ENCODE measurements at places on chromosomes 4 and X.

DNA sequence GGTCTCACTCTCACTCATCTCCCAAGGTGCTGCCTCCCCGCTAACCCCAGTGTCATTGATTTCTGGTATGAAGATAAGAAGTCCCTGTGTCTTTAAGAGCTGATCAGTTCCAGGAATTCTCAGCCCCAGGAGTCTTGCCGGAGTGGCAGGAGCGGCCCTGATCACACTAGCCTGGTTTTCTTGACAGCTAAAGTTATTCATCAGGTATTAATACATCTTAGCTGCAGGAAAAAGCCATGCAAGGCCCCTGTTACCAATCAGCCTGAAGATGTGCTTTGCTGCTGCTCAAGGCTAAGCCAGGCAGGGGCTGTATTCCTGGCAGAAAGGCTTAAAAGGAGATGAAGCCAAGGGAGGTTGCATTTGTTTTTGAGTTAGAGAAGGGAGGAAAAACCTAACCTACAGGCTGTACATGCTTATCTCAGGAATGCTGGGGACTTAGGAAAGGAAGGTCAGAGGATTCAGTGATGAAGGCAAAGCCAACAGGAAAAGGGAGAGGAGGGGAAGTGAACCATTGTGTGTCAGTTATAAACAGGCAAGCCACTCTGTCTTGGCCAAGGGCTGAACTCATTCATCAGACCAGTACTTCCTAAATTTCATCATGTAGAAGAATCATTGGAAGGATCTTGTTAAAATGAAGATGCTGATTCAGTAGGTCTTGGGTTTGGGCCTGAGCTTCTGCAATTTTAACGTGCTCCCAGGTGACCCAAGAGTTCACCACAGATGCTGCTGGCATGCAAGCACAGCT is 8.6 kb downstream of the SRPX start:
- DNase-seq = no peak

- DNase-seq = no peak
Measured at GRCh38 chr4:7989654-7990053, 50.0 kb upstream of the AFAP1 start.

- no peak for DNase-seq
Measured at GRCh38 chr4:36392916-36393315, 111.5 kb downstream of the DTHD1 start.

DNA sequence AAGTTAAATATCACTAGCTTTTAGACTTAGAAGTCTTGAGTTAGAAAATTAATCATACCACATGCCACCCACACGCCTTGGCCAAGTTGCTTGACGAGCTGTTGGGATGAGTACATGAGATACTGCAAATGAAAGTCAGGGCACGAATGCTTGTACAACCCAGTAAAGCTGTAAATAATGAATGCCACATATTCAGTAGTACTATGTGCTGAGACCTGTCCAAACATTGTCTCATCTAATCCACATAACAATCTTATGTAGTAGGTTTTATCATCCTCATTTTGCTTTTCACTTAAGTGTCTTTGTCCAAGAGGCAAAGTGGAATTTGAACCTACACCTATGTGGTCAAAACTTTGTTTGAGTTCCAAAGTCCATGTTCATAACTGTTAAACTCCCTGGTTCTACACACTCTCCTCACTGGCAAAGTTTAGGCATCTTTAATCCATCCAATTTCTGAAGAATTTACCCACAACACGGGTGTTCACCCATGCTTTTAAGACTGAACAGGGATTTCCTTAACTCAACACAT is 74.1 kb downstream of the LDB2 start:
- DNase-seq = no peak

DNA sequence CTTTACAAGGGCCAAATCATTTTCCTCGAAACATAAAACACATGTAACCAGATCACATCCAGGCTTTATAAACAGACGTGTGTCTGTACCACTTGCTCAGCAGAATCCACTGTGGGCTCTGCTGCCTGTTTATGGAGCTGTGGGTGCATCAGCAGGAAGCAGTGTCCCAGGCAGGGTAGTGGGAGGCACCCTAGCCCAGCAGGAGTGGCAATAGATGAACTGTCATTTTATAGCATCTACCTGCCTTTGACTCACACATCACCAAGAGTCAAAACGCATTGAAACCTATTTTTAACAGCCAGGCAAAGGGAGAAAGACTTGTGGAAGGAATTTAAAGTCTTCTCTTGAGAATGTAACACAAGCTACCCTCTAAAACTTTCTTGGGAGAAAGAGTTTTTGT is 169.1 kb upstream of the TENM3 start:
- no peak for DNase-seq

- DNase-seq = no peak
Measured at GRCh38 chrX:9983846-9984245, 16.7 kb downstream of the CLDN34 start.

DNA sequence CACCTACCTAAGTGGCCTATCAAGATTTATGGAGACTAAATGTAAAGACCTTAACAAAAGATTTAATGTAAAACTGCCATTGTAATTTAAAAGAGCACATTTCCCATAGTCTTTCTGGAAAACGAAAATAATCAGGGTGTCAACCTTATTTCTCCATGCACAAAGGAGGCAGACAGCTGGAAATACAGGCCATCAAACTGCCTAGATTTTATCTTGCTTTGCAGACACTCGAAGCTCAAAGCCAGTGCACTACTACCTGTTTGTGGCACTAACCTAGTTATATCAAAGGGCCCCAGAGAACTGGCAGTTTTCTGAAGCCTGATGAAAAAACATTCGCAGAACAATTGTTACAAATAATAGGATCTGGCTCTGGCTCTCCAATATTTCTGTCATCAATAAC is 863.9 kb downstream of the STPG2 start:
- DNase-seq = no peak

DNA sequence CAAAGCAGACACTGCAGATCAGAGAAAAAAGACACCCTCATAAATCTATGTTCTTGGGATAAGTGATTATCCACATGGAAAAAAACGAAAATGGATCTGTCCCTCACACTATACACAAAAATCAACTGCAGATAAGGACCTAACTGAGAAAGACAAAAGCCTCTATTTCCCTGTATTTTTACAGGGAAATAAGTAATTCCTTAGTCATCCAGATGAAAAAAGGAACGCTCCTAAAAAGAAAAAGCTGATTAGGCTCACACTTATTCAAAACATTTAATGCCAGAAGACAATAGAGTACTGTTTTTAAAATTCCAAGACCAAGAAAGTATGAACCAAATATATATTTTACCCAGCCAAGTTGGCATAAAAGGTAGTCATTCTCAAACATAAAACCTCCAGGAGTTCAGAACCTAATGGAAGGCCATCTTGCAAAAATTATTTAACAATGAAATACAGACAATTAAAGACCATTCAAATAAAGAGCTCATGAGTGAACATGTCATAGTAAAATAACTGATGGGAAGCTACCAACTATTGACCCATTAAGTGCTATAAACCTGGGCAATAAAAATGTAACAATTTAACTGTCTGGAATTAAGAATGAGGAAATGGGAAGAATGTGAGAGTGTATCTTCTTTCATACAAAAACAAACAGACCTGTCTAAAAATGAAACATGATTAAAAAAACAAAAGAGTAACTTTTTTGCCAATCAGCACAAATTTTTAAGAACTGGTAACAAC is 20.4 kb downstream of the PAPSS1 start:
- no peak for DNase-seq

- DNase-seq = no peak
Measured at GRCh38 chr4:107736037-107736436, 16.0 kb upstream of the PAPSS1 start.

DNA sequence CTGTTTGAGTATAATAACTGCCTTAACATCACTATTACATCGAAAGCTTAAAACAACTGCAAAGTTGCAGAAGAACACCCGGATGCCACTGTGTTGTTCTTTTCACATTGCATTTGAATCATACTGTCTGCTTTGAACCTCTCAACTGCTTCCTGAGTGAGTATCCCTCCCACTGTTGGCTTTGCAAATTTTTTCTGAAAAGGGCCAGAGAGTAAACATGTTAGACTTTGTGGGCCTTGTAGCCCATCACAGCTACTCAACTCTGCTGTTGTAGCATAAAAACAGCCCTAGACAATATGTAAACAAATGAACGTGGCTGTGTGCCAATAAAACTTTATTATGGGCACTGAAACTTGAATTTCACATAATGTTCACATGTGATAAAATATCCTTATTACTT is 76.1 kb downstream of the NSG1 start:
- DNase-seq = no peak

GRCh38 chr4:28842271-28842670 is 1877.9 kb upstream of the PCDH7 start:
- no peak for DNase-seq

- no peak for DNase-seq
Measured at GRCh38 chrX:122788216-122788615, 395.9 kb upstream of the GRIA3 start.

GRCh38 chrX:112901869-112902725 is 61.5 kb upstream of the AMOT start:
- DNase-seq = no peak

- DNase-seq = no peak
Measured at GRCh38 chr4:116866106-116866505, 219.3 kb downstream of the TRAM1L1 start.

DNA sequence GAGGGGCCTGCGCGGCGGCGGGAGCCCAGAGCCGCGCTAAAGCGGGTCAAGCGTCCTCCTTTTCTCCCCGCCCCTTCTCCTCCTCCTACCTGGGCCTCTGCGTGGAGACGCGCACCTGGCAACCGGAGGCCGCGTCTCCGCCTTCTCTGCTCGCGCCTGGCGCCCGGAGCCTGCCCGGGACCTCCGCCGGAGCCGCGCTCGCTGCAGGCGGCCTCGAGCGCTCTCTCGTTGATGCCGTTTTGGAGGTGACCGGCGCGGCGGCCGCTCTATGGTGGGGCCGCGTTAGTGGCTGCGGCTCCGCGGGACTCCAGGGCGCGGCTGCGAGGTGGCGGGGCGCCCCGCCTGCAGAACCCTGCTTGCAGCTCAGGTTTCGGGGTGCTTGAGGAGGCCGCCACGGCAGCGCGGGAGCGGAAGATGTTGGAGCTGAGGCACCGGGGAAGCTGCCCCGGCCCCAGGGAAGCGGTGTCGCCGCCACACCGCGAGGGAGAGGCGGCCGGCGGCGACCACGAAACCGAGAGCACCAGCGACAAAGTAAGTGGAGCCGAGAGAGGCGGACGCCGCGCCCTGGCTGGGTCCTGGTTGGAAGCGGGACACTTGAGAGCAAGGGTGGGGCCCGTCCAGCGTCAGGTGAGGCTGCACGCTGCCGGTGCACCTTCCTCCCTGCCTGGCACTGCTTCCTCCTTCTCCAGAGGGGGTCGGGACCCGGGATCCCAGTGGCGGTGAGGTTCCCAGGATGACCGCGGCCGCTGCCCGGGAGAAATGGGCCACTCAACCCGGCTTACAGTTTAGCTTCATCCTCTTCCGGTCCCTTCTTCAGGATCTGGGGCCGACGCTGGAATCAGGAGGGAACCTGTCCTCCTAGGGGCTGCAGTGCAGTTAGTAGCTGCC is at the start of gene CDS1:
CDS1 (plus strand) TSS at position 140 of the 888 bp plus-strand sequence; CDS start at position 415, 275 bp downstream.
- no peak for DNase-seq

DNA sequence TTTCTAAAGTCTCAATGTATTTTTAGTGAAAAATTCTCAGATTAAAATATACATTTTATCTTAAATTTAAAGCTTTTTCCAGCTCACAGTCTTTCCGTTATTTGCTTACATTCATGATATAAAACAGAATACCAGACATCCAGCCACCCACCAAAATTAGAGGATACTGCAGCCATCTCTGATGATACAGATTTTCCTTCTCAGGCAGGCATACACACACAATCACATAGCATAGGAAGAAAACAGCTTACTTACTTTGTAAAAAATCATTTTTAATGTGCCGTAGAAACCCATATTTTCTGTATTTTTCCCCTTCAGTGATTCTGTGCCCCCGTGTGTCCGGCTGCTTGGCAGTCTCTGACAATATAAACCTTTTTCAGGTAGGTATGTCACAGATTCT is 183.7 kb downstream of the FBXW7 start:
- no peak for DNase-seq

- DNase-seq = no peak
Measured at GRCh38 chrX:71195964-71196649, 26.9 kb upstream of the GJB1 start.

DNA sequence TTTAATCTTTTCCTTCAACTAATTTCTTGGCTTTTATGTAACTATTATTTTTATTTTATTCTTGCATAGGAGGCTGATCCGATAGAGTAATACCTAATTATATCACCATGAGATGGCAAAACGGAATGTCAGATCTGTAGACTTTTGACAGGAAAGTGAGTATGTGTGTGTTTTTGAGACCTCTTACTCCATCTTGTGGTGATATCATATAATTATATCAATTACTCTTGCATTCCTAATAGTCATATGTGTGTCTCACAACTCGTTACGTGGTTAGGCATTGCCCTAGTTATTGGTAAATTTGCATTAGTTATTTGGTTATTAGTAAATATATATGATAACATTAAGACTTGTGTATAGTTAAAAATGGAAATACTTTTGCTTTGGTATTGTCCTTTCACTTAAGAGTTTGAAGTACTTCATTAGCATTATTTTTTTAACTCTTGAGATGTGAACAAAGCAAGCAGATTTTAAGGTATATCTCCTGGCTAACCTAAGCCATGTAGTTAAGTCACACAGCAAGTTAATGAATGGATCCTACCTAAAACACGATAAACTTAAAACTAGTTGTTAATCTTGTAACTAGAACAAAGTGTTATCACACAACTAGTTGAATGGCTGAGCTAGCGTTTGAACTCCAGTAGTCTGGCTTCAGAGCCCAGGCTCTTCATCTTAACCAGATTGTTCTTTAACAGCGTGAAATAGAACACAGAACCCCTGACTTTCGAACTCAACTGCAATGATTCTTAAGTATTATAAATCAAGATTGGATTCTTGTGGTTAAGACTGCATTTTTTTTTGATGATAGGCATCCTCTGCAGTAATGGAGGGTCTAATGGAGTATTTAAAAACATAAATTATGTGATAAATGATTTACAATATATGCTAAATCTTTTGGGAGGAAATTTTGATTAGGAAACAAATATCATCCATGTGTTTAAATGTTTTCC is 67.1 kb downstream of the PGRMC2 start:
- DNase-seq = no peak

DNA sequence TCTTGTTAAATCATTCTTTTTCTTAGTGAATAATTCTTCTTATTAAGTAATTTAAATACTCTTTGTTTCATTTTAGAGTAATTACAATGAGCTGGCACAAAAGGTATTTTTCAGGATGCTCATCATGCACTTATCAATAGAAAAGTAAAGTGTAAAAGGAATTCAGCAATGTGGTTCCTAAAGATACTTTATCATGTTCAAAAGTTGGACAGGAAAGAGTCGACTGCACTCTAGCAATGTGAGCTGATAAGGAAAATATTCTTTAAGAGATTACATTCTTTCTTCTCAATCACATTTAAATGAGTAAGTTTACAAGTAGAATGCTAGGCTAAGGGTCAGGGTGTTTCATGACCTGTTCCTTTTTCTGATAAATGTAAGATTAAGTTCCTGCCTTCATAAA is 609.5 kb upstream of the FAM241A start:
- DNase-seq = no peak

DNA sequence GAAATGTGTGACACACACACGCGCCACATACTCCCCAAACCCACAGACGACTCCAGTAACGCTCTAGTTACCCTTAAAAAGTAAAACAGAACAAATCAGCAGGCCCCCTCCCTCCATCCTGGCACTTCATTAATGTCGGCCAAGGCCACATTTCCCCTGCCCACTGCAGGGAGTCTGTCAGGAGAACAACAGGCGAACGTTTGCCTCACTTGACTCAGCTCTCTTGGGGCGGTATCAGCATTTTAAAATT is 671 bp upstream of the FHIP1A start:
- DNase-seq = no peak

GRCh38 chrX:118948270-118948669 is 26.1 kb upstream of the LONRF3 start:
- DNase-seq = no peak
